ENCODE measurements at places on chromosomes 1 and 21.

DNA sequence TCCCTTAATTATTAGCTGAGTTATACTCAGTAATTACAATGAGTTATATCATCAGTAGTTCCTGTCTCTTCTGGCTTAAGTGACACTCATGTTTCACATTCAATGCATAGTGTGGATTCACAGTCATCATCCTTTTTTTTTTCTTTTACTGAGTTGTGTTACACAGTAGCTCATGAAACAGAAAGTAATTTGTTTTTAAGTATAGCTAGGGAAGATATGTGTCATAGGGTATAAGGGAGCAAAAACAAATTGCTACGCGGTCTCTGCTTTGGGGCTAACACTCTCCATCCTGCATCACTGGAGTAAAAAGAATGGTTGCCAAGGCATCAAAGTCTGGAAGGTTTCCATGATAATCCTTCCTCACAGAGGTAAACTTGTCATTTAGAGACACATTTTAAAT lies 971.7 kb upstream of the NCAM2 start:
- DNase-seq = no peak

GRCh38 chr1:167474191-167474641 lies 44.1 kb downstream of the CD247 start:
- DNase-seq = no peak

GRCh38 chr1:84686223-84686622 lies 4.0 kb downstream of the SSX2IP start:
- no peak for DNase-seq

GRCh38 chr1:3775490-3776230 lies 3.1 kb downstream of the SMIM1 start:
- peak; percentile 66 for DNase-seq

DNA sequence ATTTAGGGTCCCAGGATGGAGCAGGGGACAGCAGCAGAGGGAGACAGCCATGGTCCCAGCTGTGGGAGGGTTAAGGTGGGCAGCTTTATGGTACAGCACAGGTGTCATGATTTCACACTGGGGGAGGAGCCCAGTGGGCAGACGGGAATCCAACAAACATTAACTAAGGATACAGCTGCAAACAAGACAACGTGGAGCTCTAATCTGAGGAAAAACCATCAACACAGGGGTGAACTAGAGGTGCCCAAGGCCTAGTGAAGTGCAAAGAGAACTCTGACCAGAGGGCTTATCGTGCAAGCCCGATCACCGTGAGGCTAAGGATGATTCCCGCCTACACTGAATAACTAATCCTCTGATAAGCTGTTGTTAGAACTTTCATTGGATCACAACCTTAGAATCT lies 18.7 kb downstream of the ECE1 start:
- DNase-seq = no peak

DNA sequence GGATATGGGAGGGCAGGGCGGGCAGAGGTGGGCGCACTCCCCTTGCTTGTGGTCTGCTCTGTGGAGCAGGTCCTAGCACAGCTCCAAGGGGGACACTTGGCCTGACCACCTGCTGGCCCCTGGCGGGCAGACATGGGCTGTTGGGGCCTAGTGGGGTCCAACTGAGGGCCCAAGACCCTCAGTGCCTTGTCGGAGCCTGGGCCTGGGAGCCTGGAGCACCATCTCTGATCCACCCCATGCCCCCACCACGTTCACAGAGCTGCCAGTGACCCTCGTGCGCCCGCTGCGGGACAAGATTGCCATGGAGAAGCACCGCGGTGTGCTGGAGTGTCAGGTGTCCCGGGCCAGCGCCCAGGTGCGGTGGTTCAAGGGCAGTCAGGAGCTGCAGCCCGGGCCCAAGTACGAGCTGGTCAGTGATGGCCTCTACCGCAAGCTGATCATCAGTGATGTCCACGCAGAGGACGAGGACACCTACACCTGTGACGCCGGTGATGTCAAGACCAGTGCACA lies 70.6 kb downstream of the OBSCN start:
- no peak for DNase-seq

GRCh38 chr1:2234762-2235113 lies 6.6 kb downstream of the SKI start:
- DNase-seq = no peak
